Activated T-cell treated with anti-CD3 and anti-CD28 coated beads, Interleukin-2, amount 50 U/mL, for 24 hours (primary cell): ENCODE measurements at places on chromosomes 13 and 19.
A peak's percentile ranks its signal among the peaks of the same experiment; 100 is the strongest.

- no peak for DNase-seq
These were observed 2.3 kb downstream of the CEBPG start for GRCh38 chr19:33375837-33376159.

DNA sequence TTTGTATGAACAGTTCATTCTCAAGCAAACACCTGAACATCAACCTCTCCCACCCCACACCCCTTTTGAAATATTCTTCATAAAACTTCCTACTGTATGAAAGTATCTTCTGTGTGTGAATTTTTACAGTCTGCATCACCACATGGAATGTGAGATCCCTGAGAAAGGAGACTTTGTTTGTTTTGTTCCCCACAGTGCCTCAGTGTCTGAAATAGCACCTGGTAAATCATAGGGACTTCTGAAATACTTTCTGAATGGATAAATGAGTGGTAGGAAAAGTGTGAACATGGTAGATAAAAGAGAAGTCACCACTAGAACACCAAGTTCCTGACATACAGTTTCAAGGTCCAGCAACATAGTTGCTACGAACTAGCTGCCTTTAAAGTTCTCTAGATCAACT is 1071.2 kb downstream of the EFNB2 start:
- no peak for DNase-seq

GRCh38 chr19:8815780-8816179 is 16.3 kb downstream of the ZNF558 start:
- no peak for DNase-seq

DNA sequence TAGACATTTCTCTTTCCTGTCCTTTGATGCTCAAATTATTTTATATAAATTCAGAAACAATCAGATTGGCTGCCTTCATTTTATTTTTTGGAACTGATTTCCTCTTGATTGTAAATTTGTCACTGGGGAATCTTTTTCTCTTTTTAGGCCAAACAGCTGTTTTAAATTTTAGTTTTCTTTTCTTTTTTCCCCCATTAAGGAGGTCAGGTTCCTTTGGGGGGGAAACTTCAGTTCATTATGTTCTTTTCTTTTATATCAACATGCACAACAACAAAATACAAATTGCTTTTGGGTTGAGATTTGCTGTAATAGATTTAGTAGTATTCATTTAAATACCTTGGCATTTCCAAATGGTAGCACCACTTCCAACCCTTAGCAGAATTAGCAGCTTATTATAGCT is 264.8 kb upstream of the SPRY2 start:
- no peak for DNase-seq

GRCh38 chr19:44344255-44344654 is 12.2 kb downstream of the ZNF112 start:
- DNase-seq: no peak

GRCh38 chr19:11639245-11639601 is 41.9 kb downstream of the ZNF627 start:
- DNase-seq: no peak

DNA sequence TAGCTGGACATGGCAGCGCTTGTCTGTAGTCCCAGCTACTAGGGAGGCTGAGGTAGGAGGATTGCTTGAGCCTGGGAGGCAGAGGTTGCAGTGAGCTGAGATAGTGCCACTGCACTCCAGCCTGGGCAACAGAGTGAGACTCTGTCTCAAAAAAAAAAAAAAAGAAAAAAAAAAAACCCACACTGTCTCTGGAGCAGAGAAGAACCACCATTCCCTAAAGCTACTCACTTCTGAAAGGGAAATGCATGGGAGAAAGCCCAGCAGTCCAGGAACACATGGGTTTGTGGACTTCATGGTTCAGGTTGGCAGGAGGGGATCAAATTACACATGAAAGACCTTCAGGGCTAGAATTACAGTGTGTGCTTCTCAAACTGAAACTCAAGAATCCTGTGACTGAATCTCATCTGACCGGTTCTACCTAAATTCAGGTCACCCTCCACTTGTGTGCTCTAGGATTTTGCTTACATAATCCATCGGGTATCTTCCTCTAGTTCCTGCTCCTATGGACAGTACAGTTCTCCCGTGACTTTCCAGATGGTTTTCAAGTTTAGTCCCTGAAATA is 30.2 kb upstream of the CPB2 start:
- DNase-seq: no peak

DNA sequence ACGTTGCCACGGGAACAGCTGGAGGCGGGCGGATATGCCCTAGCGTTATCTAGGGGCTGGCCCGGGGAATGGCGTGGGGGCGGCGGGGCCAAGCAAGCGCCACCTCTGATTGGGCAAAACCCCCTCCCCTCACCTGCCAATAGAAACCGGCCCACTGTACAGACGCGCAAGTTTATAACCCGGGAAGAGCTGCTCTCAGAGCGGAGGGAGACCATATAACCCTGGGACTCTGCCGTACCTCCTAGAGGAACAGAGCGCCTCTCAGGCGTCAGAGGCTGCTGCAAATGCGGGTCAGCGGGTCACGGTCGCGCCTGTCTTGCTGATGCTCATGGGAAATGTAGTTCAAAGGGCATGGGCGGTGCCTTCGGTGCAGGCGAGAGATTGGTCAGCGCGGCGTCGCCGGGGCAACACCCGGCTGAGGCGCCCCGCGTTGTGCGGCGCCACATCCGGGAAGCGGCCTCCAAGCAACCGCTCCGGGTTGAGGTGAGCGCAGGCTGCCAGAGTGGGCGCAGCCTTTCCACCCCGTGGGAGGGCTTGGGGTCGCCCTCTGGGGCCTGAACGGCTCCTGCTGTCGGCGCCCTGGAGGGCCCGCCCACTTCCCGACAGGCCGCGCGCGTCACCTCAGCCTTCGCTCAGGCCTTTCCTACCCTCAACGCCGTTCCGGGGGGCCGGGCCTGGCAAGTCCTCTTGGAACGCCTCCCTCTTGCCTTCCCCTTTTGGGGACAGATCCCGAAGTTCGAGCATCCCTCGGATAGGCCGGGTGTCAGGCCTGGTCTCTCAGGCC is at the start of gene ZNF446:
ZNF446 (plus strand) TSS at position 639 of the 784 bp plus-strand sequence. CDS start 867 bp downstream, outside the sequence.
- DNase-seq: peak; percentile 96

- no peak for DNase-seq
These were observed 854.3 kb downstream of the UQCRFS1 start for GRCh38 chr19:28358633-28359032.

DNA sequence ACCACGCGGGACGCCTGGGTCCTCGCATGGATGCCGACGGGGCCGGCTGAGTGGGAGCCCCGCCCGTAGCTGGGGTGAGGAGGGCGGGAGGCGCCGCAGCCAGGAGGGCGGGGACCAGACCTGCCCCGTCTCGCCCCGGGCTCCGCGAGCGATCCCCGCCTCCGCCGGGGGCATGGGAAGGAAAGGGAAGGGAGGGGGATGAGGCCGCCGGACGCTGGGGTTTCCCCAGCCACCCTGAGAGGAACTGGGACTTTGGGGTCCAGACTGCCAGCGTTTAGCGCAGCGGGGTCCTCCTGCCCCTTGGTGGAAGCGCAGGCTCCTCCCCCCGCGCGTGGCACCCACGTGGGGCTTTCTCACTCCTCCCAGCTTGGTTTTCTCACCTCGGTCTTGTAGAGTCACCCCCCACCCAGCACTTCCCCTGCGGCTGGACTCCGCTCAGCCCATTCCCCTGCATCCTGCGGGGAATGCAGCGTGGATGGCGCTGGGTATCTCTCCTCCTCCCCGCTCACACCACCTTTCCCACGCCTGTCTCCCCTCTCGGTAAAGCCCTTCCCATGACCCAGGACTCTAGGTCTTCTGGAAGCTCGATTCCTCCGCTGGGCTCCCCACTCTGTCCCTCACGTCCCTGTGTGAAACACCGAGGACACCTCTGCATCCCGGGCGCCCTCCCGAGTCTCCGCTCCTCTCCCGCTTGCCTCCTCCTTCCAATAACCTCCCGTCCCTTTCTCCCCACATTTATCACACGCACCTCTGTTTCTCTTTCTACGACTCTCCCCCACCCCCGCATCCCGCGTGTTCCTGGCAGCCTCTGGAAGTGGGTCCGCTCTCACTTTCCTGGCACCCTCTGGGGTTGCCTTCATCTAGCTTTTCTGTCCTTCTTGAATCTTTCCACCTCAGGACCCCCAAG is 2.1 kb downstream of the TGFB1 start:
- peak; percentile 90 for DNase-seq

DNA sequence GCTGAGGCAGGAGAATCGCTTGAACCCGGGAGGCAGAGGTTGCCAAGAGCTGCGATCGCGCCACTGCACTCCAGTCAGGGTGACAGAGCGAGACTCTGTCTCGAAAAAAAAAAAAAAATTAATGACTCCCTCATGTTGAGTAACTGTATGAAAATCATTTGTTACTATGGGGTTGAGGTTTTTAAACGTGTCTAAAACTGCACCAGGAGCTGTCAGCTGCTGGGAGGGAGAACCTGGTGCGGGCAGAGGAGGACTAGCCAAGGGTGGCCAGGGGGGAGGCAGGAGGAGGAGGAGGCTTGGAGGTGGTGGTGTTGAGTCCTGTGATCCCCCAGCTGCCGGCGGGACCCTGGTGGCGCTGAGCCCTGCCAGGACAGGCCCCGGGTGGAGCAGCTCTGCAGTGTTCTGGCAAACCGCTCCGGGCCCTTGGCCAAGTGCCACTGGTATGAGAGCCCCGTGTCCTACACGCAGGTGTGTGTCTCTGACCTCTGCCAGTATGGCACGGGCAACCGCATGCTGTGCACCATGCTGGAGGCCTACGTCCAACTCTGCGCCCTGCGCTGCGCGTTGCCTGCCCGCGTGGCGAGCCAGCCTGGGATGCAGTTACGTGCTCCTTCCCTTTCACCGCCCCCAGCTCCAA is 17.1 kb upstream of the FXYD3 start:
- DNase-seq: no peak

GRCh38 chr19:13574933-13575332 is 68.7 kb upstream of the CACNA1A start:
- DNase-seq: no peak

GRCh38 chr13:28792992-28793391 is 27.1 kb upstream of the MTUS2 start:
- DNase-seq: no peak

DNA sequence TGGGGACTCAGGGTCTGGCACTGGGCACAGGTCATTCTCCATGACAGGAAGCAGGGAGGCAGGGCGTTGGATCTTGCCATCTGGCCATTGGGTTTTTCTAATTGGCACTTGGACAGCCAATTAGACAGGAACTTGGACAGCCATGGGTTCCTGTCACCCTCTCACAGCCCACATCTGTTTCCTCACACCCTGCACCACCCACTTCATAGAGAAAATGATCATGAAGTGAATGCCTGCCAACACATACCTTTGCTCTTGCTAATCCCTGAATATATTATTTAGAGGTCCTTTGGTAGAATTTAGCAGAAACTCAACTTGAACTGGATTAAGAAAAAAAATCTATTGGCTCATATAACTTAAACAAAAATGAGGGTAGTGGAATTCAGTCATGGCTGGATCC is 4.9 kb upstream of the OLFM2 start:
- no peak for DNase-seq

GRCh38 chr13:22883956-22884355 is 296.8 kb upstream of the SGCG start:
- no peak for DNase-seq

DNA sequence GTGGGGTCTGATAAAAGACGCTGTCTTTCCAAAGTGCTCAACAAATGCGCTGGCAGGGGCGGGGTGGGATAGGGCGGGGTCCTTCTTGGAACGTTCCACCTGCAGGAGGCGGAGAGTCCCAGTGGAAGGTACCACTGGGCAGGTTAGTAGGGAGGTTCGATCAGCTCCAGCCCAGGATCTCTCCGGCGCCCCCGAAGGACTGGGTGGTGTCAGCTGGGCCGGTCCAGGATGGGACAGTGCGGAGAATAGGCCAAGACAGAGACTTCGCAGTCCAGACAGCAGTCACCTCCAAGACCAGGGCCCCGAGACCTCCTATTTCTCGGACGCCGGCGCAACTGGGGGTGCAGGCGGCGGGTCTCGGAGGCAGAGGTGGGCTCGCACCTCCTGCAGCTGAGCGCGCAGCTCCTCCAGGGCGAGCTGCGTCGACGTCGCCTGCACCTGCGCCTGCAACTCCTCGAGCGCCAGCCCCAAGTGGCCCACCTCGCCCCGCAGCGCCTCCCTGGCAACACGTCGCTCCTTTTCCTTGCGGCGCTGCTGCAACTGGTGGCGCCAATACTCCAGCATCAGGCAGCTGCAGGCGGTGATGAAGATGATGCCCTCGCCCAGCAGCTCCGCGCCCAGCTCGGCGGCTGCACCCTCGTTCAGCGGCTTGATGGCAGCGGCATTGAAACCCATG is 21.6 kb downstream of the VASP start:
- DNase-seq: peak; percentile 50

DNA sequence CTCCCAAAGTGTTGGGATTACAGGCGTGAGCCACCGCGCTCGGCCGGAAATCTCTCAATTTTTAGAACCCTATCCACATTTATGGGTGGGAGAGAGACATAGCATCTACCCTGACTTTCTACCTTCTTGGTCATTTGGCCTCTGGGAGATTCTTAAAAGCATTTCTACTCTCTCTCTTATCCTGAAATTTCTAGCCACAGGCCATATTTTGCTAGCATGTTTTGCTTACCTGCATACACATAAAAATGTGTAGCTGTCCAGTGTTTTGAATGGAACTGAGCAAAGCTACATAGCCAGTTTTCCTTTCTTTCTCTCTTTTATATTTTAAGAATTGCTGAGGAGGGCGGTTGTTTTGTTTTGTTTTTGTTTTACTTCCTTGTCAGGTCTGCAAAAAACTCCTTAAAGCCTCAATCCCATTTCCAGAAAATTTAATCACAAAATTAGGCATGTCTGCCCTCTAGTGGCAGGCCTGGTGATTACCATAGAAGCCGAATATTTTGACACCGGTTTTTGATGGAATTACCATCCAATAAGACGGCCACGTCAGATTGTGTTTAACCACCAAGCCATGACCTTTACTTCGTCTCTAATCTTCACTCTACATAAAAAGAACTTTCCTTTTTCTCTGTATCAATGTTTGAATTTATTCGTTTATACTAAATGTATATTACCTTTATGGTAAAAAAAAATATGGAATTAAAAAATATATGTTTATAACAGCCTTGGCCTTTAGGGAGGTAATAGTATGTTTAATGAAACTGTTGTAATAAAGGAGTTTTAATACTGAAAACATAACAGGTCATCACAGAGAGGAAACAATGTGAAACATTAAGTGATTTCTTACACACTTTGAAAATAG is 34.4 kb upstream of the OXGR1 start:
- DNase-seq: peak; percentile 49

DNA sequence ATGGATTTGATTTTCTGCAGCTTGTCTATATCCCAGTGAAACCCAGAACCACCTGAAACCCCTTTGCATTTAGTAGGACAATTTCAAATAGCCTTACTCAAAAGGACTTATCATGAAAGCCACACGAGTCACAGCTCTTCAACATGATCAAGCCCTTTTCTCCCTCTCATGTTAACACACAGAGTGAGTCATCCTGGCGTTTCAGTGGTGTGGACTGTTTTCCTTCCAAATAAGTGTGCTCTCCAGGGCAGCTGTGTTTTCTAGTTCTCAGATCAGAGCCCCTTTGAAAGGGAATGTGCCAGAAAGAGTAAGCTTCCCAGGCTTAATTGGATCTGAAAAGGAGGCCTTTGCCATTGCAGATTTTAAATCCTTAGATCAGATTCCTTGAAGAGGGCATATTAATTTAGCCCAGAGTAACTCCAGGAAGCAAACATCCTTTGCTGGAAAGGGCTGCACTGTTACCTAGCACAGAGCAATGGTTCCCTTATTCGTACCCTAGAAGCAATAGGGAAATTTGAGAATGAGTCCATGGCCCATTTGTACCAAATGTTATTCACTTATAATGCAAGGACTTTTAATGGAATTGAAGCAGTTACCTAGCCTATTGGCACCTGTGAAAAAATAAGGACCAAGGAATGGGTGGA is 51.3 kb downstream of the ERICH6B start:
- DNase-seq: no peak
